Fibroblast of skin of right biceps (primary cell): ENCODE measurements at places on chromosomes 16 and 17.

DNA sequence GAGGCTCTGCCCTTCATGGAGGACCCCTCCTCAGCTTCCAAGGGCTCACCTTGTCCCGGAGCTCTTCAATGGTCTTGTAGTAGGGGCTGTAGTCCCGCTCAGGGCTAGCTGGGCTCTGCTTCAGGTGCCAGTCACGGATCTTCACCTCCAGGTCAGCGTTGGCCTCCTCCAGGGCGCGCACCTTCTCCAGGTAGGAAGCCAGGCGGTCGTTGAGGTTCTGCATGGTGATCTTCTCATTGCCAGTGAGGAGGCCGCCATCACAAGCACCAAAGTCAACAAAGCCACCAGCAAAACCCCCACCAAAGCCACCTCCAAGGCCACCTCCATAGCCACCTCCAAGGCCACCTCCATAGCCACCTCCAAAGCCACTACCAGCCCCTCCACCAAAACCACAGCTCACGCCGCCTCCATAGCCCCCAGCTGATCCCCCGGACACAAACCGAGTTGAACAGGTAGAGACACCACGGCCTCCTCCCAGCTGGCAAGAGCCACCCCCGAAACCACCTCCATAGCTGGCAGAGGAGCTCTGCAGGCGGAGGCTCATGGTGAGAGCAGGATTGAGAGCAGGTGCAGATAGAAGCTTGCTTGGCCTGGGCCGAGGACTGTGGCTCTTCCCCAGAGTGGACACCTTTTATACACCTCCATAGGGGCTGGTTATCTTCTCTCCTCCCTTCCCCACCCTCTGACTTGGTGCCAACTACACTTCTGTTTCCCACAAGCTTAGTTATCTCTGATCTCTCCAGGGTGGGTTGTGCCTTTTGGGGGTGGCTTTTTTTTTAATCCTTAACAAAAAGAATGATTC, at the start of gene KRT13:
KRT13 (minus strand) TSS at position 606 of the 802 bp plus-strand sequence; CDS start at position 544, 62 bp downstream.
- DNase-seq = no peak

- DNase-seq = no peak
Observed at GRCh38 chr16:27516365-27516764, 33.3 kb downstream of the GTF3C1 start.

- no peak for DNase-seq
Observed at GRCh38 chr17:77286641-77287431, 146.1 kb downstream of the SEC14L1 start.

DNA sequence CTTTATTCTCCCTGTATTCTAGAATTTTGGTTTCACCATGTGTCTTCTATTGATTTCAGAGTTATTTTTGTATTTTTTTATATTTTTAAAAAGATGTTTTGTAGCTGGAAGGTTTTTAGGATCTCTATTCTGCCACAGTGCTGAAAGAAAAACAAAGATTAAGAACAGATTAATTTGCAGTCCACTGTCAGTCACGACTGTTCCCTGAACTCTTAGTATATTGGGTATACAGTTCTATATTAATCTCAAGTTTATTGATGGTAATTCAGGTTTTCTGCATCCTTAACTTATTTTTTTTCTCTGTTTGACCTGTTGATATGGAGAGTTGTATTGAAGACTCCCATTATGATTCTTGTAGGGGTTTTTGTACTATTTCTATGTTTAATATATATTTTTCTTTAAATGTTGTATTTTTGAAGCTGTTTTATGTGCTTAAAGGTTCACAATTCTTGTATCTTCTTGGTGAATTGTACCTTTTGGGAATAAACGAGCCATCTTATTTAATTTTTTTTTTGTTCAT, 2.9 kb downstream of the SPECC1 start:
- no peak for DNase-seq

DNA sequence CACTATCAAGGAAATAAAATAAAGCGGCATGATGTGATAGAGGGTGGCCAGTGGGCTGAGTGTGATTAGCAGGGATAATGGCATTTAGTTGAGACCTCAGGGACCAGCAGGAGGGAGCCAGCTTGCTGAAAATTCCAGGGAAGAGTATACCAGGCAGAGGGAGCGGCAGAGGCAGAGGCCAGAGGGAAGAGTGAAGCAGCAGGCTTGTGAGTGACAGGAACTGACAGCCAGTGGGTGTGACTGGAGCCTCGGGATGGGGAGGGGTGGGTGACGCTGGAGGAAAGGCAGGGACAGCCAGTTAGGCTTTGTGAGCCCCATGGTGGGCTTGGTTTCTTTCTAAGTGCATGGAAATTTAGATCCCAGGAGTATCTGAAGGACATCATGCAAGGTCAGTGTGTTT, 209.7 kb upstream of the CACNG3 start:
- no peak for DNase-seq

GRCh38 chr17:42541041-42541833, 5.2 kb downstream of the NAGLU start:
- DNase-seq = no peak

DNA sequence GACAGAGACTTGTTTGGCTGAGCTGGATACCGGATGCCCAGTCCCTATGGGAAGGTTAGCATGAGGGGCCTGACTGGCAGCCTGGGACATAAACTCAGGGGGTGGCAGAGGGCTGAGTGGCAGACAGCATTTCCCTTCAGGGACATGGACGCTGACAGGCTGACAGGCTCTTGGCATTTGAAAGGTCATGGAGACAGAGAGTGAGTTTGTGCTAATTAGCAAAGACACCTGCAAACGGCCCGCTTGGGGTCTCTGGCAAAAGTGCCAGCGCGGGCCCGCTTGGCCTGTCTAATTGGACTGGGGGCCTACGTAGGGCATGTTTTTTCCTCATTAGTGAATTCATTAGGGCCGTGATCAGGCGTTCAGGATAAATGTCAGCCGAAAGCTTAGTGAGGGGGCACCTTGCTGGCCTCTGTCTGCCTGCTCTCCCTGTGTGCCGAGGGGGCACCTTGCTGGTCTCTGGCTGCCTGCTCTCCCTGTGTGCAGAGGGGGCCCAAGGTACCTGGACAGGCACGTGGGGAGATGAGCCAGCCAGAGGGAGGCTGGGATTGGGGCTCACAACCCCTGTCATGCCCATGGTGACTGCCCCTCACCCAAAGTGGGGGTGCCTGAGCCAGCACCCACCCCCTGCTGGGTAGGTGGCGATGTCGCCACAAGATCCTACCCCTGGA, 7.7 kb downstream of the NECAB2 start:
- DNase-seq = no peak

DNA sequence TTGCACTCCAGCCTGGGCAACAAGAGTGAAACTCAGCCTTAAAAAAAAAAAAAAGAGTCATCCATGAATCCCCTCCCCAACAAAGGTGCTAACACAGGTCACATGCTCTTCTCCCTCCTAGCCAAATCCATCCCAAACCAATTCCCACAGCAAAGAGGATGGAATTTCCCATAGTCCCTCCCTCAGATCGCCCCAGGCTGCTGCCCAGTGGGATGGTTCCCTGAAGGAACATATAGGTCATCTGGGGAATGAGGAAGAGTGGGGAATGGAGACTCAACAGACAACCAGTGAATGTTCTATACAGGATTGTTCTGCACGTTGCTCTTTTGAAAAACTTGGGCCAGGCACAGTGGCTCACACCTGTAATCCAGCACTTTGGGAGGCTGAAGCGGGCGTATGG, 18.2 kb downstream of the LGALS3BP start:
- DNase-seq = no peak

DNA sequence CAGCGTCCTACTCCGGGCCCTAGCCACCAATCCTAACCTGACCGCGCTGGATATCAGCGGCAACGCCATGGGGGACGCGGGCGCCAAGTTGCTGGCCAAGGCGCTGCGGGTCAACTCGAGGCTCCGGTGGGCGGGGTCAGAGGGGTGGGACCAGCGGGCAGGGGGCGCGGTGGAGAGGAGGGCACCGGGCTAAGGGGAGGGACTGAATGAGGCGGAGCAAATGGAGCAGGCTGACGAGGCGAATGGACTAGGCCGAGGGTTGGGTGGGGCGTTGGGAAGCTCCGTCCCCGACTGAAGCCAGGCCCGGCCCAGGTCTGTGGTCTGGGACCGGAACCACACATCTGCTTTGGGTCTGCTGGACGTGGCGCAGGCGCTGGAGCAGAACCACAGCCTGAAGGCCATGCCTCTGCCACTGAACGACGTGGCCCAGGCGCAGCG, 4.6 kb downstream of the CARMIL2 start:
- DNase-seq = no peak

DNA sequence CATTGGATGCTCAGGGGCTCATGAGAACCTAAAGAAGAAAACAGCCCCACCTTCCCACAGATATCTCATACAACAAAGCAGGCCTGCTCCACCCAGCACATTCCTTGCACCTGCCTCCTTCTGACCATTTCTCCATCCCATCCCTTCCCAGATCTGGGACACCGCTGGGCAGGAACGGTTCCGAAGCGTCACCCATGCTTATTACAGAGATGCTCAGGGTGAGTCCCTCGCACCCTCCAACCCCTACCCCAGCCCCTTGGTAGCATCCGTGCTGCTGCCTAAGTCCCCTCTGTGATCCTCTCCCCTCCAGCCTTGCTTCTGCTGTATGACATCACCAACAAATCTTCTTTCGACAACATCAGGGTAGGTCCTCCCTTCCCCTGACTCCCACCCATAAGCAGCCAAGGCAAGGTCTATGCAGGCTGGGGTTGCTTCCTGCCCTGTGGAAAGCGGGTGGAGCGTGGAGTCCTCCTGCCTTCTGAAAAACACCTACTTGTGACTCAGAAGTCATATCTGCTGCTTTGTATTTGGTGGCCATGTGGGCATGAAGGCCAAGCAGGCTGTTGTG, 5.4 kb upstream of the NHERF1 start:
- no peak for DNase-seq

DNA sequence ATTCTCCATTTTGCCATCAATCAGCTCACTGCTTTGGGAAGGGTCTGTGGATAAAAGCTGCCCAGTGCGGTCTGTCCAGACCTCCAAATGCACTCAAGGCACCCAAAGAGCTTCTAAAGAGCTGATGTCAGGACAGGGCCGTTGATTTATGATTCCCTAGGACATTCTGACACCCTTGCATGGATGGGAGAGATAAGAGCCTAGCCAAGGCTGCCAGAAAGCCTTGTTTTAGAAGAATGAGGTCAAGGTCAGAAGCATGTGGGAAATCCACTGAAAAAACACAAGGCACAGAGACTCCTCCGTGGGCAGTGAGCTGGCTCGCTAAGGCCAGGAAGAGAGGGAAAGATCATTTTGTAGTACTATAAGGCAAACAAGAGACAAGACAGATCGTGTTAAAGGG, 214.0 kb downstream of the CDH11 start:
- DNase-seq = no peak

GRCh38 chr16:55169780-55170179, 154.2 kb upstream of the IRX6 start:
- DNase-seq = no peak

GRCh38 chr16:24921229-24921628, 75.5 kb downstream of the SLC5A11 start:
- DNase-seq = no peak

DNA sequence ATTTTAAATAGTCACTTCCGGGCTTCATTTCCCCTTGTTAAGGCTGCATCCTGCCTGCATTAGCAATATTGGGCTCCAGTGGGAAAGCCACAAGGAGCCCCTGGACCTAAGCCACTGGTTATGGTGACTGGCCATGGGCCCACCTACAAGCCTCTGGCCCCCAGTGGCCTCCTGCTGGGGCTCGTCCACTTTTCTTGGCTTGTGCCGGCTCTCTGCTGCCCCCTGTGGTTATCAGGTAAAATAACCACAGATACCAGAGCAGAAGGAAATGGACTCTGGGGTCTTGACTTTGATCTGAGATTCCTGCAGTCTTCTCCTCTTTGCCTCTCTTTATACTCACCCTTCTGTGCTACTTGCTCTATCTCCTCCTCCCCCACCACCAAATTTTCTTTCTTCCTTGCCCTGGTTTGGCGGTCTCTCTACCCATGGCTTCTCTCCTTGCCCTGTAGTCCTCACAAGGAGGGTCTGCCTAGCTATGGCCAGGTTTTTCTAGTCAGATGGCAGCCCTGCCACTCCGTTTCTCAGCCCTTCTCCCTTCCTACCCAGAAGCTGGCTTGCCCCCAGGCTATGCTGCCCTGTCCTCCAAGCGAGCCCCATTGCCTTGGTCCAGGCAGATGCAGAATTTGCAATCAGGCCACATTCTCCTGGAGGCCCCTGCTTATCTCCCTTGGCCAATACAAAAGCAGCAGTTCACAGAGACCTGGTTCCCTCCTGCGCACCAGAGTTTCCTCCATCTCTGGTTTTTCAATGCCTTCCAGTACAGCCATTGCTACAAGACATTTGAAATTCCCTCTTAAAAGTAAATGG, 82.9 kb upstream of the RCVRN start:
- DNase-seq = peak; percentile 39

DNA sequence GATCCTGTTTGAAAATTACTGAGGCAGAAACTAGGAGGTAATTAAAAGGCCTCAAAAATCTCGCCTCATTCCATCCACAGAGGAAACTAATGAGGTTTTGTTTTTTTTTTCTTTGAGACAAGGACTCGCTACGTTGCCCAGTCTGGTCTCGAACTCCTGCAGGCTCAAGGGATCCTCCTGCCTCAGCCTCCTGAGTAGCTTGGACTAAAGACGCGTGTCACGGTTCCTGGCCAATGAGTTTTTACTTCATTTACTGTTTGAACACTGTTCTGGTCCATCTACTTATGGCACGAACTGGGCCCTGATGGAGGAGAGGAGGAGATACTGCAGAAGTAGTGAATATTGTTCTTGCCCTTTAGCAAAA, 600 bp upstream of the BLTP2 start:
- DNase-seq = no peak

GRCh38 chr17:18977021-18977420, 25.1 kb downstream of the SLC5A10 start:
- DNase-seq = no peak

DNA sequence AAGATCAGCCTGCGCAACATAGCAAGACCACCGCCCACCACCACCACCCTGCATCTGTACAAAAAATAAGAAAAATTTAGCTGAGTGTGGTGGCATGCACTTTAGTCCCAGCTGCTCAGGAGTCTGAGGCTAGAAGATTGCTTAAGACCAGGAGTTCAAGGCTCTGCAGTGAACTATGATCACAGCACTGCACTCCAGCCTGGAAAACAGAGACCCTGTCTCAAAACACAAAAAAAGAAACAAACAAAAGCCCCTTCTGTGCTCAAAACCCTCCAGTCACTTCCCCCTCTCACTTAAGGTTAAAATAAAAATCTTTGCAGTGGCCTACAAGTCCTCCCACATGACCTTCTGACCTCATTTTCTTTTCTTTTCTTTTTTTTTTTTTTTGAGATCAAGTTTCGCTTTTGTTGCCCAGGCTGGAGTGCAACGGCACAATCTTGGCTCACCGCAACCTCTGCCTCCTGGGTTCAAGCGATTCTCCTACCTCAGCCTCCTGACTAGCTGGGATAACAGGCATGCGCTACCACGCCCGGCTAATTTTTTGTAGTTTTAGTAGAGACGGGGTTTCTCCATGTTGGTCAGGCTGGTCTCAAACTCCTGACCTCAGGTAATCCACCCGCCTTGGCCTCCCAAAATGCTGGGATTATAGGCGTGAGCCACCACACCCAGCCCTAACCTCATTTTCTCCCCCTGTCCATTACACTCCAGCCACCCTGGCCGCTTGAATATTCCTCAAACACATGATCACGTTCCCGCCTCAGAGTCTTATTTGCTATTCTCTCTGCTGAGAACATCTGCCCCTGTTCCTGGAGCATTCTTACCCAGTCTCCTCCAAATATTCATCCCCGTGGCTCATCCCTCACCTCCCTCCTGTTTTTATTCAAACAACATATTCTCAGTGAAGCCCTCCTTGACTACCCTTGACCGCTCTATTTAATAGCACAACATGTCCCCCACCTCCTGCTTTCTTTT, 126.6 kb upstream of the MED13 start:
- DNase-seq = no peak

- DNase-seq = no peak
Observed at GRCh38 chr17:10062691-10063385, 135.6 kb downstream of the GAS7 start.

GRCh38 chr16:84514295-84514873, 9.9 kb upstream of the MEAK7 start:
- DNase-seq = no peak

GRCh38 chr16:84087466-84088151, 29.1 kb downstream of the MBTPS1 start:
- no peak for DNase-seq
